CD4-positive, alpha-beta T cell treated with Interleukin-15 for 4 hours (primary cell): ENCODE measurements at places on chromosomes 2 and 18.

DNA sequence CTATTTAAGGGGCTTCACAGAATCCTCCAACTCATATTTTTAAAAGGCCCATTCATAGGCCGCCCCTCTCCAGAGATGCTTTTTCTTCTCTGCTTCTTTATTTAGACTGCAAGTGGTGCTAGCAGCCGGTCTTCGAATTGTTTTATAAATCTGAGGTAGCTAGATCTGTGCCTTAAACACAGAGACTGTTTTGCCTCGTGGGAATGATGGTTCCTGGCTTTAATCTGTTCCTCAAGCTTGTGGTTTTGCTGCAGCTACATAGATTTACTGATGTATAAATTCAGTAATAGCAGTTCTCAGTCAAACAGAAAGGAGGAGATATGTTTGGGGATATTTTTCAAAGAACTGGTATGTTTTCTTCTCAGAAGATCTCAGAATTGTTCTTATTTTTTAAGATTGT lies 45.3 kb downstream of the TNFRSF11A start:
- no peak for DNase-seq

DNA sequence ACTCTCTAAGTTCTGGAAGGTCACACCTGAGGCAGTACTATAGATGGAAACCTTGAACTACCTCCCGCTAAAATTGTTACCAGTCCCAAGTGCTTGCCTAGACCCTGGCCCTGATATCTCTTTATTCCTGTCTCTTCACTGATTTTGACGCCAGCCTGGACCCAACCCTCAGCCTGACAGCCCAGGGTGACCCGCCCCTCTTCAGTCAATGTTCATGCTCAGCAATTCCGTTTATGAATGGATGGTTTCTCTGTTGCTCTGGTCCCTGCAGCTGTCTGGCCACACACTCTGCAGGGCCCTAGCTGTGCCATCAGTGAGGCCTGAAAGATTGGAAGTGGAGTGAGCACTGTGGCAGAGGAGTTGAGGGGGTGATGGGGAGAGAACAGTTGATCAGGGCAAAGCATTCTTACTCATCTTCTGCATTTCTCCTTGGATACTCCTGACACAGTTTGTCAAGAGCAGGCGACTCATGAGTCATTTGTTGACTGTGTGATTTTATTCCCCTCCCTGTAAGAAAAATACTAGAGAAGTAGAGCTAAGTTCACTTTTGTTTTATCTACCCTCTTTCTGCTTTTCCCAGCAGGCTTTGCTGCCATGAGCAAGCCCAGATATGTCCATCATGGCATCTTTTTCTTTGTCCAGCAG lies 46.0 kb downstream of the NPAS2 start:
- DNase-seq = no peak

- DNase-seq = no peak
Observed at GRCh38 chr2:72765997-72766609, 59.7 kb downstream of the EXOC6B start.

DNA sequence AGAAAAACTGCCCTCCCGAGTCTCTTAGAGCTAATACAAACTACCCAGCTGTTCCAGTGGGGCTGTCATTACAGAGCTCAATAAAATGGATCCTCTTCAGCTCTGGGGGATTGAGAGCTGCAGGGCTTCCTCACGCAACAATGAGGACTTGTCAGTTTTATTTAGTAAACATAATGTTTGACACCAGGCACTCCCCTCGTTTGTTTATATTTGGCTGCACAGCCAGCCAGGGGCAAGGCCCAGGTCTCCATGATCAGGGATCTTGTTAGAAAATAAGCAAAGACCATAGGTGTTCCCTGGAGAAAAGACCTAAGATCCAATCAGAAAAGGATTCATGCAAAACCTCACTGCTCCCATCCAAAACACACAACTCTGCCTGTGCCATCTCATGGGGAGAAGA lies 158.2 kb downstream of the C1D start:
- no peak for DNase-seq

DNA sequence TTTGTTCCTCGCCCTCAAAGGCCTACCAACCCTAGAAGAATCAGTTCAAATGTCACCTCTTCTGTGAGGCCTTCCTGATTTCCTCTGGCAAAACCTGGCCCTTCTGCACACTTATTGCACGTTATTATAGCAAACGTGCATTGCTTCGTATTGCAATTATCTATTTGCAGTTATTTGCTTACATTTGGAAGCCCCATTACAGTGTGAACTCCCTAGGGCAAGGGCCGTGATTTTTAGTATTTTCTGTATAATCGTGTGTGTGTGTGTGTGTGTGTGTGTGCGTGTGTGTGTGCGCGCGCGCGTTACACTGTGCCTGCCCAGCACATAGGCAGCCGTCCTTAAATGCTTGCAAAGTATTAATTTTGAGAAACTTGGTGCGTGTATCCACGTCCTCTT lies 460 bp upstream of the SEMA4F start:
- DNase-seq = no peak

GRCh38 chr2:200525066-200525465 lies 941 bp upstream of the SGO2 start:
- DNase-seq = no peak

DNA sequence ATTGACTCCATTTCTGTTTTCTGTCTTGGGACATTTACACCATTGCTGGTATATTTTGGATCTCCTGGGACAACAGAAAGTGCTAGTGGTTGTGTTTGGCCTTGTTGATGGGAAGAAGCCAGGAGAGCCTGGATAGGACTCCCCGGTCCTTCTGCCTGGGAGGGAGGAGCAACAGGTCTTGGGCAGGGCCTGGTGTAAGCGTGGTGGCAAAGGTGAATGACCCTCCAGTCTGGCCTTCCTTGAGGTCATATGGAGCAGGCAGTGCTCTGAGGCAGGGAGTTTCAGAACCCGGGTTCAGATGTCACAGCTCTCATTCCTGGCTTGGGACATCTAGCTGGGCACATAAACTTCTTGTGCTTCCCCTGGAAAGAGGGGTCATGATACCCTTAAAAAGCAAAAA lies 56.0 kb upstream of the RBM44 start:
- DNase-seq = no peak

- DNase-seq = no peak
Observed at GRCh38 chr2:162070228-162070936, 3.6 kb downstream of the DPP4 start.

- no peak for DNase-seq
Observed at GRCh38 chr2:102385522-102385921, 29.9 kb downstream of the IL18R1 start.

DNA sequence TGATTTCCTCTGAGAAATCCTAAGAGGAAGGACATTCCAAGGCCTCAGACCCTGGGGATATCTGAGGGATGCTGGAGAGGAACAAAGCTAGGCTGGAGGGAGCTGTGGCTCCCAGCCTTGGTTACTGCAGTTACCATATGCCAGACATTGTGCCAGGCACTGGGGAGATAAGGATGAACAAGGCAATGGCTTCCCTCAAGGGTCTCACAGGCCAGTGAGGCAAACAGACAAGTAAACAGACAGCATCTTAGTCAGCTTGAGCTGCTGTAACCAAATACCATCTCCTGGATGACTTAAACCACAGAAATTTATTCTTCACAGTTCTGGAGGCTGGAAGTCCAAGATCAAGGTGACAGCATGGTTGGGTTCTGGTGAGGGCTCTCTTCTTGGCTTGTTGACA lies 91.8 kb downstream of the SKA1 start:
- no peak for DNase-seq

- no peak for DNase-seq
Observed at GRCh38 chr18:47983946-47984345, 53.5 kb upstream of the SMAD2 start.

DNA sequence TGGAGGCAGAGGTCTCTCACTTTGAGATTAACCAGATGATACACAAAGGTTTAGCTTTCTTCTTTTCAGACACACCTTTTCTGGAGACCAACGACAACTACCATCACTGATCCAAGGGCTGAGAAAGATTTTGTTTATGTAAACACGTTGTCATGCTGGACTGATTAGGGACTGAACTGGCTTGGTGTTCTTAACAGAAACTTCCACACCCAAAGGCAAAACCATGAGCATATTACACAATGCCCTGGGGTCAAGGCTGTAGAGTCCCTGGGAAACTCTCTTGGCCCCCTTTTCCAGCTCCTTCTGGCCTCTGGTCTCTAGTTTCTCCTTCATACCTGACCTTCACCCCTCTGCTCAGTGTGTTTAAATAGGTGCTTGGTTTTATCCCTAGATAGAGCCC lies 447.0 kb upstream of the TCF4 start:
- DNase-seq = no peak

GRCh38 chr2:23904692-23905091 lies 22.2 kb downstream of the ATAD2B start:
- DNase-seq = no peak

DNA sequence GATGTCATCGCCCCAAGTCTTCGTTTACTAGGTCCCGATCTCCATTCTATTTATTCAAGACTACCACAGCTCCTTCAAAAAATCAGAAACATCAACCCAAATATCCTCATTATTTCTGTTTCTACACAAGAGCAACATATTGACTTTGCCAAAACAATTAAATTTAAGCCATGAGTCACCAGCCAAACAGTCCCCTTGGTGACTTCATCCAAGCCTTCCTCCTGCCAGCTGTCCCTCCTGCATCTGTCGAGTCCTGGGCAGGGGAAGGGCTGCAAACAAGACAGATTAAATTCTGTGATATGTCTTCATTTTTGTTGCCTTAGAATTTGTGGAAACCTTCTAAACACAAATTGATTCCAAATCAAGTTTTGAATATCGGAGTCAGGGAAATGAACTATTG lies 110.3 kb downstream of the SP3 start:
- DNase-seq = no peak

GRCh38 chr2:120037995-120038541 lies 25.2 kb downstream of the EPB41L5 start:
- no peak for DNase-seq

DNA sequence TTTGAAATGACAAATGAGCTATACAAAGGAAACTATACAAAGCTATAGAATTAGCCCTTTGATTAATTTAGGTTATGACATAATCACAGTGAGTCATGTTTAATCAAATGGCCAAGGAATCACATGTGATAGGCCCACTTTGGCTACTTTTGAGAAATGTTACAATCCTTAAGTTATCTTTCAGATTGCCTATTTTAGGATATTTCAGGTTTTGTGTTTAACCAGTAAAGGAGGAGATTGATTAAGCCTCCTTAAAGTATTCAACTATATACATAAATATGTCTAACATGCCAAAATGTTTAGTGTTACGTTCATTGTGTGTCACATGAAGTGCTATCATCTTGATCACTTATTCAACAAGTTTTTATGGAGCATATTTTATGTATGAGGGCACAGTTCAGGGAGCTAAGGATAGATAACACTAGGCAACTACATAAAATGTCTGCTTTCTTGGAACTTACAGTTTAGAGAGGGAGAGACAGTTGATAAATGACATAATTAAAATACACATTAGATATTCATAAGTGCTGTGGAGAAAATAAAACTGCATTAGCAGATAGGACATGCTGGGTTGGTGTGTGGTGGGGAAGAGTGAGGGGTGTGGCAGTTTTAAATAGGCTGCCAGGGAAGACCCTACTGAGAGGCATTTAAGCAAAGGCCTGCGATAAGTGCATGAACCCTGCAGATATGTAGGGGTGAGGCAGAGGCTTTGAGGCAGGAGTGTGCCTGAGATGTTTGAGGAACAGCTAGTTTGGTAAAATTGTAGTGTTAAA lies 77.2 kb downstream of the LTBP1 start:
- no peak for DNase-seq

GRCh38 chr18:44424645-44425035 lies 256.0 kb upstream of the SETBP1 start:
- DNase-seq = no peak

DNA sequence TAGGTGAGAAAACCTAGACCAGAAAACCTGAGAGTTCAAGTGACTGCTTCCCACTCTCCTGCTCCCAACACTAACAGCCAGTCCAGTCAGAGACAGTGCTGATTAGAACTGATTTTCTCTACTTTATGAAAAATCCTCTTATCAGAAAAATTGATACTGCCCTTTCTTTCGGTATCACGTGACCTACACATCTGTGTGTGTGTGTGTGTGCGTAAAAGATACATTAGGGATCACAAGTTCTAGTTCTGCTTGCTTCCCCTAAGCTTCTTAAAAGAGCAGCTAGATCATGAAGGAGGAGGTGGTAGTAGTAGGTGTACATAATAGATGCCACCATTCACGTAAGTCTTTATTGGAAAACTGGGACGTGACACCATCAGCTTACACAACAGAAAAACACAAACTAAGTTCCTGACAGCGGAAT lies 1.5 kb downstream of the ARL5A start:
- no peak for DNase-seq

- no peak for DNase-seq
Observed at GRCh38 chr2:66560683-66561082, 125.8 kb downstream of the MEIS1 start.

DNA sequence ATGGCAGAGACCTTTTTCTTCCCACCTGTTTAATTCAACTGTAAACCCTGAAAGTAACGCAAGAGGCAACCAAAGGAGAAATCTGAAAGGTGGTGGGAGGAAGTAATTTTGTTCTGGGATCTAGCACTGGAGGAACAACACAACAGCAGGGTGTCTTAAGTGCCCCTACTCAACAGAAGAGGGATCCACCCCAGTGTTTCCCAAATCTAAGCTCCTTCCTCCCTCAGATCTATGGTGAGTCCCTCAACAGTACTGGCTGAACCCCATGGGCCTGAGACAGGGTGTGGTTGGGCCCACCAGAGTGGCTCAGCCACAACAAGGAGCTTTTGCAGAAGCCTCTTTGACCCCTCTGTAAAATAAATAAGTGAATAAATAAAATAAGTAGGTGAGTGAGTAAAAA lies 790.3 kb downstream of the ERBB4 start:
- no peak for DNase-seq

DNA sequence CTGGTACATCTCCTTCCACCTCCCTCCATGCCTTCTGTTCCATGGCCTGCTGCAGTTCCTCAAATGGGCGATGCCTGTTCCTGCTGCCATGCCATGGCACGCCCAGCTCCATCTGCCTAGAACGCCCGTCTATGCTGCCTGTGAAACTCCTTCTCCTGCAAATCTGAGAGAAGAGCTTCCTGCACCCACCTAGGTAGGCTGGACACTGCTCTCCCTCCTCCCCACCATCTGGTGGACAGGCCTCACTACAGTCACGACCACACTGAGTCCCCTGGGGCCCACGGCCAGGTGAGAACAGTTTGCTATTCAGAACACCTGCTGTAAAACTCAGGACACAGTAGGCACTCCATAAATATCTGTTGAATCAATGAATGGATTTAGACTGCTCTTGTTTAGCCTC lies 92.4 kb downstream of the LAMA1 start:
- DNase-seq = no peak

DNA sequence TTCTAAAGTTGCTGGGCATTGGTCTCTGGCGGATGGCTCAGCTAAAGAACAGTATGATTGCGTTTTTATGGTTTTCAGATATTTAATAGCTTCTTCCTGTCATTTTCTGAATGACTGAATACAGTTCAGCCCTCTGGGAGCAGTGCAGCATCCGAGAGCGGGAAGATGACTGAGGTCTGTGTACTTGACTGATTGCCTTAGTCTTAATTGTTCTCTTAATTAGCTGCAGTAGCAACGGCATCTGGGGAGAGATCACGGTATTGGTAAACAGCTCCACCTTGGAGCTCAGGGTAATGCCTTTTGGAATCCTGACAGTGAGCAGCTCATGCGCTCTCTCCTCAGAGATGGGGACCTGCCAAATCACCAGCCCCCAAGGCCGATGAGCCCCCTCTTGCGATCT lies 481.4 kb upstream of the SPRED2 start:
- no peak for DNase-seq
